H7 (cell line): ENCODE measurements at places on chromosomes 1 and 21. TPM values are rescaled to one million over a fixed set of nuclear protein-coding genes. Genes with fewer than 3 reads are reported as not detected.
A peak's percentile ranks its signal among the peaks of the same experiment; 100 is the strongest.

The PLA2G2D gene
- total RNA-seq: not detected in 2 replicates

The UTS2 gene
- 0.35 and 1.3 TPM in 2 replicates for total RNA-seq

The HRNR gene
- not detected in 2 replicates for total RNA-seq

The NFIA gene
- 8.4 and 11.3 TPM in 2 replicates for total RNA-seq

The PADI4 gene
- 0.62 TPM in 1 of 2 replicates, not detected in the other for total RNA-seq

The SELENBP1 gene
- 36.9 and 41.9 TPM in 2 replicates for total RNA-seq

DNA sequence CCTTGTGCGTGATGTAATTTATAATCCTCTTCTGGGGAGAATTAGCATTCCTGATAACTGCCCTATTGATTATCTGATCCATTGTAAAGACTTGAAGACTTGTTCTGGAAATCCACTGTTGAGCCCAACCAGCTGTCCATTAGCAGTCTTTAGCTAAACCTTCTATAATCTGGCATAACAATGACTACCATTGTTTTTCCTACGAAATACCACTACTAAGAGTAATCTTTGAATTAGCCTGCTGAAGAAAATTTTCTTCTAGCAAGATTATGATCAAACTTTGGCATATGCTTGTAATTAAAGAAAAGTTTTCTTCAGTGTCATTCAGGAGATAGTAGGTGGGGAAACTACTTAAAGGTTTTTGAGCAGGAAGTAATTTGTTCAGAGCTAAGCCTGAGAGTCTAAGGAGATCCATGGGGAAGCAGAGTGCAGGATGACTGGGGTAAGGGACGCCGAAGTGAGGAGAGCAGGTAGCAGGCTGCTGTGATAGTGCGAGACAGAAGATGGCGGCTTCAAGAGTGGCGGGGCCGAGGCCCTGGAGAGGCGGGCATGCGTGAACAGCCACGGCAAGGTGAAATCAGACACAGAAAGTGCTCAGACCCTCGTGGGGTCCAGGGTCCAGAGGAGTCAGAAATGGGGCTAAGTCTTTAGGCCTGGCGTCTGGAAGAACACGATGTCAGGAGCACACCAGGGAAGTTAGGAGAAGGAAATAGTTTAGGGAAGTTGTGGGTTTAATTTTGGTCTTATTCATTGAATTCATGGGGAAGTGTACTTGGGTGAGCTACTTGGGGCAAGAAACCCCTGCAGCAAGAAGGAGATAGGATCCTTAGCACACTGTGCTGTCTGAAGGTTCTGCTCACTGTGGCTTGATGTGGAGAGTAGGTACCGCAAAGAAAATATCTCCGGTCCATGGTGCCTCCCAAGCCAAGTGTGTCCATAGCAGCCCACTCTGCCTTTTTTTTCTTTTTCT is 112.6 kb upstream of the ADAR start:
- DNase-seq: no peak

DNA sequence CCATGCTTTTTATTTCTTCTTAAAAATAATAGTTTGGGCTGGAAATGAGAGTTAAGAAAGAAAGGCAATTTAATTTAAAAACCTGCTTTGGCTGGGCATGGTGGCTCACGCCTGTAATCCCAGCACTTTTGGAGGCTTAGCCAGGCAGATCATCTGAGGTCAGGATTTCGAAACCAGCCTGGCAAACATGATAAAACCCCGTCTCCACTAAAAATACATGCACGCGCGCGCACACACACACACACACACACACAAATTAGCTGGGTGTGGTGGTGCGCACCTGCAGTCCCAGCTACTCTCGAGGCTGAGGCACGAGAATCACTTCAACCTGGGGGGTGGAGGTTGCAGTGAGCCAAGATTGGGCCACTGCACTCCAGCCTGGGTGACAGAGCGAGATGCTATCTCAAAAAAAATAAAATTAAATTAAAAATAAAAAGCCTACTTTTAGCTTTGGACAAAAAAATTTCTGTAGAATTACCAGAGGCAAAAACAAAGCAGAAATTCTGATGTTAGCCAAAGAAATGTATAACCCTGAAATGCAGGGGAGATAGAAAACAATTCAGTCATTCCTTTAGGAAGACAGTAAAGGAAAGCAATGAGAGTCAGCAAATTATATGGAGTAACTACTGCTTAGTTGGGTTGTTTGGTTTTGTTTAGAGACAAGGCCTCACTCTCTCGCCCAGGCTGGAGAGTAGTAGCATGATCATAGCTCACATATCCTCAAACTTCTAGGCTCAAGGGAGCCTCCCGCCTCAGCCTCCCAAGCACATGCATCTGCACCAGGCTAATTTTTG is 15.7 kb upstream of the IPP start:
- no peak for DNase-seq

DNA sequence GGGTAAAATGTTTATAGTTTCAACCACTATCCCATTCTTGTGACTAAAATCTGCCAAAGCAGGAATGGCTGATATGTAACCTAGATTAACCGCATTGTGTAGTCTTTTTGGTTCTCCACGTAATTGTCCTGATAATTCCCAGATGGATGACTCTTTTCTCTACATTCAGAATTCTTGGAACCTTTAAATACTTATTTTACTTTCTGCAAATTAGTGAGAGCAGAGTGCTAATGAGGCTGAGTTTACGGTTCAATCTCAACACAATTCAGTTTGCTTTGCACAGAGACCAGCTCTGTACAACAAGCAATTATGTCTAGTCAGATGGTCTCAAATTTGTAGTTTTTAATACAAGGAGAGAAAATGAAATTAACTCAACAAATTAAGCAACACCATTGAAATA is 9.1 kb downstream of the CRB1 start:
- no peak for DNase-seq

GRCh38 chr1:172394141-172394751 is 26.2 kb upstream of the C1orf105 start:
- no peak for DNase-seq

GRCh38 chr1:82398357-82398756 is 597.6 kb downstream of the ADGRL2 start:
- DNase-seq: no peak

DNA sequence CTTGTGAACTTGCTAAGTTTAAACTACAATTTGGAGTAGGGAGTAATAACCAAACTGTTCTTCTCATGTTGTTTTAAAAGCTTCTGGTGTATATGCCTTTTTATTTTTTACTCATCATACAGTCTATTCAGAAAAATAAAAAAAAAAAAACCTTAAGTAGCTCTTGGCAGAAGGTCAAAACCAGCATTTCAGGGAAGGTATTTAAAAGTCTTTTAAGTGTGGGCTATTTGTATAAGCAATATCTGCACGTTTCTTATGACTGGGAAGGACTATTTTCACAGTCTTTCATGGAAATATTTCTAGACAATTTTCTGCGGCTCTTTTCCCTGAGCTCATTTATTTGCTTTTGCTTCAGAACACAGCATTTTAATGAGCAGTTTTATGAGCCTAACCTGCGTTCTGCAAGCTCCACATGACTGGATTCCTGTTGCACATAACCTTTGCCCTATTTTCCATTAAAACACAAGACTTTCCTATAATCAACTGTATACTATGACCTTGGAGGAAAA is 60.9 kb upstream of the C1orf105 start:
- no peak for DNase-seq

- no peak for DNase-seq
These were observed 67.9 kb upstream of the ARID1A start for GRCh38 chr1:26627954-26628353.

DNA sequence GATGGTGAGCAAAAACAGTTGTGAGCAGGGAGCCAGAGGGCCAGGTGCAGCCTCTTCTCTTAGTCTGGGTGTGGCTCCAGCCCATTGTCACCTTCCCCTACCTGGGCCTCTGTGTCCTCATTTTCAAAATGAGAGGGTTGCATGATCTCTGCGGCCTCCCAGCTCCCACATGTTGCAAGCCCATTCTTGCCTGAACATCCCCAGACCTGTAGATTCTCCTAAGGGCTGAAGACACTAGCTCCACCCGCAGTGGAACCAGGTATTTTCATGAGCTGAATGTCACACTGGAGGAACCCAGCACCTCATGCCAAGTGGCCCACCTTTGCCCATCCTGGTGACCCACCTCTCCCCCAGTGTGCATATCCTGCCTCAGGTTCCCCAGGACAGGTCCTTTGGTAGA is 12.3 kb downstream of the IKBKE start:
- DNase-seq: no peak

DNA sequence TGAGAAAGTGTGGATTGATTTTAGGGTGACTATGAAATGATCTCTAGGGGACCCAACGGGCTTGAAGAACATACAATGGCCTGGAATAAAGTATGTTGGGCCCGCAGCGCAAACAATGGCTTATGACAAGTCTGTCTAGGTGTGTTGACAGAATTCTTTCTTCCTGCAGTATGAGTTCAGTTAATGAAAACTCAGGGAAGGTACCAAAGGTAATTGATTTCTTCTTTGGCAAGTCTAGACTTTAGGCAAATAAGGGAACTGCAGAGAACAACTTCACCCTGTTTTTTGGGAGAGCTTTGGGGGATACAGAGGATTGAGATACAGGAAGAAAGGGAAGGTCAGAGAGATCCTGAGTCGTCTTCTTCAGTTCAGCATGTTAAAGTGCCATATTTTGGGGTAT is 7.8 kb upstream of the FMO2 start:
- DNase-seq: no peak

GRCh38 chr1:217331698-217332097 is 299.2 kb downstream of the GPATCH2 start:
- no peak for DNase-seq

GRCh38 chr1:211517006-211517405 is 25.0 kb upstream of the RD3 start:
- DNase-seq: peak; percentile 68

DNA sequence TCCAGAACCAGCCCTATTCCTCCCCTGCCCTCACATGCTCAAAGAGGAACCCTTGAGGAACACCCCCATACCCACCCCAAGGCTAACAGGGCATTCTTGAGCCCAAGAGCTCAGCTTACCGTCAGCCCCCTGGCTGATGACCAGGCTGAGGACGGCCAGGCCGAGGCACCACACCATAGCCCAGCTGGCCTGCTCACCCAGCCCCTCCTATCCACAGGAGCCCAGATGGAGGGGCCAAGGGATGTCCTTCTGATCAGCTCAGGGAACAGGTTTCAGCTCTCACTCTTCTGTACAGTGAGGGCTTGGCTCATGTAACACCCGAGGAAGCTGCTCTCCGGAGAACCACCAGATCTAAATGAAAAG is 2.2 kb downstream of the IGSF9 start:
- DNase-seq: no peak

DNA sequence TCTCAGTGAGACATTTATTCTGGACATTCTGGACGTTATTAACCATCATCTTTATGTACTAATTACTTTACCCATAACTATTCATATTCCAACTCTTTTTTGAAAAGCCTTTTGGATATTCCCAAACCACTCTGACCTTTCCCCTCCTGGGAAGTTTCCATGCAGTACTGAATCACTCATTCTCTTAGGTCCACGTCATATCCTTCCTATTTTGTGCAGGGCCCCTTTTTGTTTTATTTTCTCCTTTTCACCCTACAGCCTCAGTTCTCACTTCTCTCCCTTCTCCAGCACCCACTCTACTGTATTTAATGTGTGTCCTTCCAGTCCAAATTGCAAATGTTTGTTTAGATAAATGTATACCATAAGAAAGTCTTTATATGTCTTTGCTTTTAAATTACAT is 16.4 kb upstream of the ATP1A1 start:
- DNase-seq: no peak

DNA sequence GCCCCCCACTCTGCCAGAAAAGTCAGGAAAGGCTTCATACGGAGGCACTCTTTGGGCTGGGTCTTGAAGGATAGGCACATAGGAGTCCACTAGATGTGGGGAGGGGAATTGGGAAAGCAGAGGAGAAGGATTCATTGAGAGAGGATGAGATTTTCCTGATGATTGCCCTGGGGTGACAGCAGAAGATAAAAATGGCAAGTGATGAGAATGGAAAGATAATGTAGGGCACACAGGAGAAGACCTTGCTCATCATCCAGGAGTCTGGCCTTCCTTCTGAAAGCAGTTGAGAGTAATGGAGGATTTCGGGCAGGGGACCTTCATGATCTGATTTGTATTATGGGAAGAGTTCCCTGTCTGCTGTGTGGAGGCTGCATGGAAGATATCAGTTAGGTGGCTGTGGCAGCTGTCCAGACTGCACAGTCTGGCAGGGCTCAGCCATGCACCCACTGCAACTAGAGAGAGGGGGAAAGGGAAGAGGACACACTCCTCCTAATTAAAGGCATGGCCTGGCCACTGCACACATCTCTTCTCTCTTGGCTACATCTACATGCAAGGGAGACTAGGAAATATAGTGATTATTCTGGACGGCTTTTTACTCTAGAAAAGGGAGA is 9.6 kb upstream of the FABP3 start:
- no peak for DNase-seq

GRCh38 chr21:45248893-45249381 is 38.8 kb downstream of the POFUT2 start:
- peak; percentile 70 for DNase-seq

- DNase-seq: no peak
These were observed 436.3 kb upstream of the RUNX1 start for GRCh38 chr21:35485364-35485763.

- no peak for DNase-seq
These were observed 3.2 kb upstream of the SPRR4 start for GRCh38 chr1:152967201-152967600.

- no peak for DNase-seq
These were observed 15.8 kb downstream of the TP73 start for GRCh38 chr1:3668148-3668547.

GRCh38 chr1:204873714-204874113 is 3.1 kb downstream of the NFASC start:
- DNase-seq: no peak

DNA sequence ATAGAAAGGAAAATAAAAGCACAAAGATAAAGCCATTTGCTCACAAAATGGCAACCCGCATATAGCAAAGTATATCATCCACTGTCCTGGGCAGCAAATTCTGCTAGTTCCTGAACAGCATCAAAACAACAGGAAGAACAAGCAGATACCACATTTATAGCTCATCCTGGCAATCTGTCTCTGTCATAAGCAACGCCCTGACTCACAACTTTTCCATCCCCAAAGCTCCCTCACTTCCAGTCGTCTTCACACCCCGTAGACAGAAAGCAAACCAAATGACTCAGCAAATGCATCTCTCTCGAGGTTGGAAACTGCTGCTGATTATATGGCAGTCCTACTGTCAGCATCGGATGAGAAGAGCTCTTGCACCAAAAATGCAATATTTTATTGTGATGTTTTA is 65.8 kb downstream of the AK5 start:
- no peak for DNase-seq

- no peak for DNase-seq
These were observed 16.6 kb downstream of the AK4 start for GRCh38 chr1:65164633-65165032.

DNA sequence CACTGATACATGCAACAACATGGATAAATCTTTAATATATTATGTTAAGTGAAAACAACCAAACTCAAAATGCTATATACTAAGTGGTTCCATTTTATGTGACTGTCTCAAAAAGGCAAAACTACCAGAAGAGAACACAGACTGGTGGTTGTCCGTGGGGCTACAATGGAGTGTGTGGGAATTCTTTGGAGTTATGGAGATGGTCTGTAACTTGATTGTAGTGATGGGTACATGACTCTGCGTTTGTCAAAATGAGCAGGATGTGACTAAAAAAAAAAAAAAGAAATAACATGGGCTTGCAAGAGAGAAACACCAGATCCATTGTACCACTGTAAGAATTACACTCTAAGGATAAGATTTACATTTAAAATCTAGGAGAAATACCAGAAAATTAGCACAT is 52.2 kb upstream of the KIAA1614 start:
- DNase-seq: no peak
